ENCODE measurements at places on chromosomes 12 and 14.

- no peak for DNase-seq
Measured at GRCh38 chr12:131944601-131945251, 5.0 kb upstream of the EP400 start.

- no peak for DNase-seq
Measured at GRCh38 chr12:43241986-43242385, 310.0 kb downstream of the ADAMTS20 start.

DNA sequence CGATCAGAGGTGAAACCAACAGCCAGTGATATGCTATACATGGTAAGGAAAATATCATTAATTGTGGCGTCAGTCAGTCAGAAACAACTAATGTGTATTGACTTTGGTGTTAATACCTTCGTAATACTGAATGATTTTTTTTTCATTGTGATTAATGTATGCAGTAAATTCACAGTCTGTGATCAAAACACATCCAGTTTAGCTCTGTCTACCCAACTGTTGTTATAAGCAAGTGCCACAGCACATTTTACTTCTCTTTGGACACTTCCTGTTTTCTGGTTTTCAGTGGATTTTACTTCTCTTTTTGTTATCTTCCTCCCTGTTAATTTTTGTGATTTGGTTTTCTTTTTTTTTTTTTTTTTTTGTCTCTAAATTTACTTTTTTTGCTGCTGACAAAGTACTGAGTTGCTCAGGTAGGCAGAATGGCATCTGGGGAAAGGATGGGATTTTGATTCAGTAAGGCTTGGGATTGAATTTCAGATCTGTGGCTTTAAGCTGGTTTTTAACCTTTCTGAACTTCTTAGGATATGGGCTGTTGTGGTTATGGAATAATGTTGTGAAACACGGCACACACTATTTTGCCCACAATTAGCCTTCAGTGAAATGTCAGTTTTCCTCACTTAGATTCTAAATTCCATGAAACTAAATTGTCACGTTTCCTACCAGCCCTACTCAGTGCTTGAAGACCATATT is 604 bp downstream of the GLIPR1 start:
- DNase-seq = no peak

DNA sequence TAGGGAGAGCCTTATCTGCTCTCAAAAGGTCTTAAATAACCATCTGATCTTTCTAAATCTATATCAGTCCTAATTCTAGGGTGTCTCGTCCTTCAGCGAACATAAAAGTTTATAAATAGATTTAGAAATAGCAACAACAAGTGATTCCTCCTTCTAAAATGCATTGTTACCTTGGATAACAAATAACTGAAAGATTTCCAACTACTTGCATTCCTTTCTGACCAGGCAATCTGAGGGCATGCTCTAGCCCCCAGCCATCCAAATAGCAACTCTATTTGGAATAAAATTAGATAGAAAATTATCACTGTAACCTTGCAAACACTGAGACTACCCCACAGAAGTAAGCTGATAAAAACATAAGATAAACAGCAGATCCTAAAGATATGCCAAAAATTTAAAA is 21.8 kb upstream of the KRR1 start:
- DNase-seq = no peak

DNA sequence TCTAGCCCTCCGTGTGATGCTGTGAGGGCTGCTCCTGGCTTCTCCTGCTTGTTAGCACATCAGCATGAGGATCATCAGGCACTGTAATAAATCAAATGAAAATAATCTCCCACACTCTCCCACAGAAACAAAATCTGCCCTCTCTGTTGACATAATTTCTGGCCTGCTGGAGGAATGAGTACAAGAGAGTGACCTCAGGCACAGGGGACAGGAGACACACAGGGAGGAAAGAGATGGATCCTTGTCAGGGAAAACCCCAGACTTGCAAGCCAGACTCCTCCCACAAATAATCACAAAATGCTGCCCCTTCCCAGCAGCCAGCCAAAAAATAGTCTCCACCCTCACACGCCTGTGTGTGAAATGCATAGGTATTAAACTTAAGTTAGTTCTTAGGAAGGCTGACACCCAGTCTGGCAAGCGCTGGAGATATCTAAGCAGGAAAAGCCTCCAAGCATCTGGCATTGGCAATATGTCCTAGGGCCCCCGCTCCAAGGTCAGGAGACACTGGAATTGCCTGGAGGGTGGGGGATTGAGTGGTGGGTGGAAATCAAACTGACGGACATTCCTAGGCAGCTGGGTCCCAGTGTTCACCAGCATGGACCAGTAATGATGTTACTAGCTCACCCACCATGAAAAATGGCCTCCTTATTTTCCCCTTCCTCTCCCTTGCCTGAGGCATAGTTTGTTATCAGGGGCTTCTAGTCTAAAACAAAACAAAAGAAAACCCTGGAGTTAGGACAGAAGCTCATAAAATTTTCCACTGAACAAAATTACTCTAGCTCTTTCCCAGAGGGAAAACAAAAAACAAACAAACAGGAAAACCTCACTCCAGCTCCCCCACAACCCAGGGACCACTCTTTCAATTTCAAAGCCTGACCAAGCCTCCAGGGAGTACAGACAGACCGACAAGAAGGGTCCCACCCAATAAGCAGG is 22.0 kb downstream of the SMUG1 start:
- no peak for DNase-seq

GRCh38 chr14:23435543-23436326 is at the start of gene MYH7:
TSS of gene MYH7 (minus strand) at chr14:23435660. CDS start at chr14:23433732, 1,928 bp downstream.
- DNase-seq = no peak
